ENCODE measurements at places on chromosomes 1 and 21.

DNA sequence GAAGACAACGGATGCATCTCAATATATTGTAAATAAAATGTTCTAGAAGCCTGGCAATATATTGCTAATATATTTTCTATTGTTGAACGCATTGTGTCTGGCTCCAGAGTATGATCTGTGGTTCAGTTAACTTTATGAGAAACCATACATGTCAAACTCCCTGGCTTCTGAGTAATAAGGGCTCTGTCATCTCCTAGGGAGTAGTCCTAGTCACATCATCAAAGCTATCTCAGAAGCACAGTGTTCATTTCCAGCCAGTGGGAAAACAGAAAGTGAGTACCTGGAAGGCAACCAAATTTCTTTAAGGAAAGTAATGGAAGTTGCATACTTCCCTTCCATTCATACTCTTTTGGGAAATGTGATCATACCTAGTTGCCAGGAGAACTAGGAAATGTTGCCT, 27.0 kb upstream of the ST6GALNAC5 start:
- DNase-seq, result no peak

DNA sequence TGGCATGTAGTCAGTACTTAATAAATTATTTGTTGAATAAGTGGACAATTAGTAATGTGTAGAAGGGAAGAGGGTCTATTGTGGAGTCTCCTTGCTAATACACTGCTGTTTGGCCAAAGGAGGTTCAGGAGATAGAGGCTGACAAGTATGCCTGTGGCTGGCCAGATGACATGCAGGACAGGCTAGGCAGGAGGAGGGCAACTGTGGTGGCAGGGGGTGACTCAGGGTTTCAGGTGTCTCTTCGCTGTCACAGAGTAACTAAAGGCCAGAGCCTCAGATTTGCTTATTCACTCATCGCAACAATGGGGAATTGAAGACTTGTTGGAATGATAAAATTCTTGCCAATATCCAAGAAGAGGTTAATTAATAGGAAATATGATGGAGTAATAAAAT, 33.1 kb downstream of the THRAP3 start:
- DNase-seq, result no peak

GRCh38 chr1:184222652-184223052, 164.2 kb upstream of the C1orf21 start:
- DNase-seq, result peak; percentile 57

DNA sequence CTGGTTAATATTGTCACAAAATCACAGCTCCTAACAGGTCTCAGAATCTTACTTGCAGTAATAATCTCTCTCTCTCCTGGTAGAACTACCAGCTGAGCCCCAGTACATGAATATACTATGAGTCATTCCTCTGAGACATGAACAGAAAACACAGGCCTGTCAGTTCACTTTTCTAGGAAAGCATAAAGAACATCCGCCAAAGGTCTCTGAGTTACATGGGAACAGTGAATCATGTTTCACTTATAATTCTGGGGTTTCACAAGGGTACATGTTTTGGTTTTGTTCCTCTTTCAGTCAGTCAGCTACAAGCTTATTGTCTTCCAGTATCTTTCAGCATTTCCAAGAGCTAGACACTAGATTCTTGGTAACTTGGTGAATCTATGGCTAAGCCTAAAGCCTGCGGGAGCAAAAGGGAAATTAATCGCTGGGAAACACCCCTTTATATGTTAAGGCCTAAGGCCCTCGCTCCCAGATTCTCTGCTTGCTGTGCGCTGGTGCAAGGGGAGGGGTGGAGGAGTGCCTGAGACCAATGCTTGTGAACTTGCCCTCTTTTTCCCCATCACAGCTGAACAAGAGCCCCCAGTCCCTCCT, 31.7 kb downstream of the IFNGR2 start:
- no peak for DNase-seq

DNA sequence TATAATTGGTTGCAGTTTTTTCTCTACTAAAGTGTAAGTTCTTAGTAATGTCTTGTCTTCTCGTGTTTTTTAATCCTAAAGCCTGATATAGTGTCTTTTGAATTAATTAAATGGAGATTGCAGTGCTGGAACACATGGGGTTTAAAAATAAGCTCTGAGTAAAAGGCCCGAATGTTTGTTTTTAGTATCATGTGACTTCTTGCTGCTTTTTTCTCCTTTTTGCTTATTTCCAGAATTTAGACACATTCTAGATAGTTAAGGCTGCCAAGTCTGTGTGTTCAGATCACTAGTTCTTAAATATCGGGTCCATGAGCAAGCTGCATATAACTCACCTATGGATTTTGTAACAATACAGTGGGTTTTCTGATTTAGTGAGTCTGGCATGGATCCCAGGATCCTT, 27.5 kb downstream of the KCTD3 start:
- DNase-seq, result no peak

GRCh38 chr1:186244825-186245224, 130.2 kb downstream of the TPR start:
- DNase-seq, result no peak

DNA sequence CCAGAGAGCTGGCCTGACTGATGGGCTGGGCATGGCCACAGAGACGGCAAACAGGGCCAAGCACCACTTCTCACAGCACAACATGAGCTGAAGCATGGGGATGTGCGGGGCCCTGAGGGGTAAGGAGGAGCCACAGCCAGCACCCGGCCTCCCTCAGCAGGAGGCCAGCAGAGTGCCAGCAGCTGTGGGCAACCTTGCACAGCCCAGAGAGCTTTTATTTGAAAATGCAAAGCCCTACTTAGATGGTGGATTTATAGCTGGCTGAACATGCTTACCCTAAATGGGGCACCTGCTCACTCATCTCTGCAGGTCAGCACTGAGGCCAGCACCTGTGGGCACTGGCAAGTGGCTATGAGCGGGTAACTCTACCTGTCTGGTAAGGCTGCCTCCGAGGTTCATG, 44.1 kb downstream of the SLC66A1 start:
- no peak for DNase-seq

GRCh38 chr1:232057217-232057895, 430.8 kb downstream of the DISC1 start:
- DNase-seq, result no peak

DNA sequence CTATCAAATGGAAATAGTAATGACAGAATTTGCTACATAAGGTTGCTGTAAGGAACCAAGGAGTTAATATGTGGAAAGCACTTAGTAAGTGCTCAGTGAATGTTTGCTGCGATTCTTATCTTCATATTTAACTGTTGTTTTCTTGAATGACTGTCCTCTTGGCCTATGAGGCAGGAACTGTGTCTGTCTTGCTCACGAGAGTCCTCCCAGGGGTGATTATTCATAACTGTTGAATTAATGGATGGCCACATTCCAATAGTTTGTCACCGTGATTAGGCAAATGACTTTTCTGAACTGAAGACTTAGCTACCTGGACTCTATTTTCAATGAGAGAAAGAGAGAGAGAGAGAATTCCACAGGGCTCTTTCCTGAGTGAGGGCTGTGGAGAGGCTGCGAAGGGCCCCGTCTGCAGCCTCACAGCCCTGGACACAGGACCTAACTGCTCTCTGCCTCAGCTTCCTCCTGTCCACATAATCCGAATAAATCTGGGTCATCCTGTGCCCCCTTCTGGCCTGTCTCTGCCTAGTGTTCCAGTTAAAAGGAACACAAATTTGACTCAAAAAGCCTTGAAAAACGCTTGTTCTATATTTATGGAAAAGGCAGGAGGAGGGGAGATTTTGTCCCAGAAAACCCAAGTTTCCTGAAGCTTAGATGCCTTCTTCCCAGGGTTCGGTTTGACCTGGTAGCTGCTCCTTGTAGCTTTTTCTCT, 8.5 kb downstream of the EDN2 start:
- DNase-seq, result peak; percentile 28

All from aorta (tissue), 5 donors.